ENCODE measurements at places on chromosomes 12 and 14.

- DNase-seq, result peak; percentile 25
Observed at GRCh38 chr12:50057896-50058670, 687 bp downstream of the ASIC1 start.

GRCh38 chr12:92539976-92540781 is 162.6 kb upstream of the PLEKHG7 start:
- DNase-seq, result no peak

GRCh38 chr14:100132161-100132902 is 27.1 kb downstream of the DEGS2 start:
- no peak for DNase-seq

DNA sequence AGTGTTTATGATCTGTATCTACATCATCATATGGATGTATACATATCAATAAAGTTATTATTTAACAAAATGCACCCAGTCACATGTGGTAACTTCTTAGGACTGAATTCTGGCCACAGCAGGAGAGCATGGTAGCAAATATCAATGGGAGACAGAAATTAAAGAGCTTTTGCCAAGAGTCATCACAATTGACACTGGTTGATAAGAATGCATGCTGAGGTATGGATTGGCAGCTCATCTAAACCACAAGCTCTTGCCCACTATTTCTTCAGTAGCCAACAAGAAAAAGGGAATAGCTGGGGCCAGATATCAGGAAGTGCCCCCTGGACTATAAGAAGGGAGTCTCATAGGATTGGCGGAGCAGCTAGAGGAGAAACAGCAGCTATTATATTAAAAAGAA is 9.4 kb upstream of the PTGR2 start:
- no peak for DNase-seq

- no peak for DNase-seq
Observed at GRCh38 chr14:34032720-34033119, 81.8 kb upstream of the EGLN3 start.

DNA sequence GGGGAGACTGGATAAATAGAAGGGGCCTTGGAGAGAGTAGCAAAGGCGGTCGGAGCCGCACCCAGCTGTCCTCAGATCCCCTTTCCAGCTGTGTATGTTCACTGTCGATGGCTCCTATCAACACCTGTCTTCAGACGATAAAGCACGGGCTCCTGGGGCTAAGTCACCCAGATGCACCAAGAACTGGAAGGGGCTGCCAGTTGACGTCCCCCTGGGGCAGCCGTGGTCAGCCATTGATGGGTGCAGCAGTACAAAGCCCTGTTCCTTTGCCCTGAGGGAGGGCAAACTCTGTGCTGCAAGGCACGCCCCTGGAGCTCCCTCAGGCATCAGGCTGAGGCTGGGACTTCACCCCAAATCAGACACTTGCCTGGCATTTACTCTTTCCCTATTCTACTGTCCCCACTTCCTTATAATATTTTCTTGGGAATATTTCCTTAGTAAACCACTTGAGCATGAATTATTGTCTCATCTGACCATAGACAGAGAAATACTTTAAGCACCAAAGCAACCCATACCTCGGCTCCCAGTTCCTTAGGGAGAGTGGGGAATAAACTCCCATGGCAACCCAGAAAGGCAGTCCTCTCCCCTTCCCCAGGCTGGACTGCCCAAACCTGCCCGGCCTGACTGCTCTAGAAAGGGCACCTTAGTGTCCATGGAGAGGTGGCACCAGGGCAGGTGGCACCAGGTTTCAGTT is 59.6 kb upstream of the SCN8A start:
- peak; percentile 12 for DNase-seq

GRCh38 chr12:72057330-72057914 is 118.8 kb downstream of the TPH2 start:
- no peak for DNase-seq

DNA sequence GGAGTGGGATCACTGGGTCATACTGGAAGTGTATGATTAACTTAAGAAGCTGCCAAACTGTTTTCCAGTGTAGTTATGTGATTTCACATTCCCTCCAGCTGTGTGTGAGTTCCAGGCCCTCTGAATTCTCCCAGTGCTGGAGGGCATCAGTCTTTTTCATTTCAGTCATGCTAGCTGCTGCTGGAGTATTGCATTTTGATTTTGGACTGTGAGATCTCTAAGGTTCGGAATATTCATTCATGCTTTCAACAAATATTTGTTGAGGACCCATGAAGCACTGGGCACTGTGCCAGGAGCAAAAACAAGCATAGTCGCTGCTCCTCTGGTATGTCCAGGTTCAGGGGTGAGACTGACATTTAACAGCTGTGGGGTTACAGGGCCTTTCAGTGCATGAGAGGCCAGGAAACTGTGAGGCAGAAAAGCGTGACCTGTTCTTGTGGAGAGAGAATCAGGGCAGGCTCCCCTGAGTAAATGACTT is 133.2 kb downstream of the SCARB1 start:
- DNase-seq, result peak; percentile 88

DNA sequence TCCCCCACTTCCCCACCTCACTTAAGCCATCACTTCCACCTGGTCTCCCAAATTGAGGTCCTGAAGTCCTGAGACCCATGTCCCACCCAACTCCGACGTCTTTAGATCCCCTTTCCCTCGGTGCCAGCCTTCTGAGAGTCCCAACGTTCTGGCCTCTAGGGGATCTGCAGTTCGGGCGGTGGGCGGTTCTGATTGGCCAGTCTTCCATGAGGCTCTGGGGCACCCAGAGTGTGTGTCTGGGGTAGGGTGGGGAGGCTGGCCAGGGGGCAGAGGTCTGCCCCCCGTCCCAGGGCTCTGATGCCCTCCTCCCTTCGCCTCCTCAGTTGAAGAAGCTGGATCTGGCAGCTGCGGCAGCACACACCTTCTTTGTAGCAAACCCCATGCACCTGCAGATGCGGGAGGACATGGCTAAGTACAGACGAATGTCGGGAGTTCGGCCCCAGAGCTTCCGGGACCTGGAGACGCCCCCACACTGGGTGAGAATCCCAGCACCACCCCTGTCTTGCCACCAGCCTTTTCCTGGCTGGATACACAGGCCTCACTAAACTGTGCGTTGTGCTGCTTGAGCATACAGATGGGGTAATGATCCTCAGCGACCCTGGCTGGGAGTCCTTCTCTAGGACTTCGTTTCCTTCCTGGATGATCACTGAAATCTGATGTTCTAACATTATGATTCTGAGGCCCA is 1.5 kb downstream of the P3H3 start:
- DNase-seq, result no peak

- DNase-seq, result no peak
Observed at GRCh38 chr12:87246726-87247125, 782.5 kb downstream of the C12orf50 start.

GRCh38 chr12:120666571-120667390 is 20.2 kb upstream of the MLEC start:
- peak; percentile 85 for DNase-seq

DNA sequence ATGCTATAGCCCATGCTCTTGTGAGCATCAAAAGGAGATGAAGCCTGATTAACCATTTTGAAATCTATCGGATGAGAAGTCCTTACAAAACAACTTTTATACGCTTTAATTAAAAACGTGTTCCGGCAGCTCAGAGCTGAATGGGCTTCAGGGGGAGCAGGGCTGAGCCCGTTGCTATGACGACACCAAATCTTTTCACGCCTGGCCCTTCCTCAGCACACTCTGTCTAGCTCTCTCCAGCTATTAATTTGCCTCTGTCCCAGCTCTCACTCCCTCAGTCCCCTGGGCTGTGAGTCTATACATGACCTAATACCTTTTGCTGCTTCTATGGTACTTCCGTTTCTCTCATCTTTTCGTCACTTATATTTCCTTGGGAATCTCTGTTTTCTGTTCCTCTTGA is 15.8 kb downstream of the FOXA1 start:
- DNase-seq, result no peak

DNA sequence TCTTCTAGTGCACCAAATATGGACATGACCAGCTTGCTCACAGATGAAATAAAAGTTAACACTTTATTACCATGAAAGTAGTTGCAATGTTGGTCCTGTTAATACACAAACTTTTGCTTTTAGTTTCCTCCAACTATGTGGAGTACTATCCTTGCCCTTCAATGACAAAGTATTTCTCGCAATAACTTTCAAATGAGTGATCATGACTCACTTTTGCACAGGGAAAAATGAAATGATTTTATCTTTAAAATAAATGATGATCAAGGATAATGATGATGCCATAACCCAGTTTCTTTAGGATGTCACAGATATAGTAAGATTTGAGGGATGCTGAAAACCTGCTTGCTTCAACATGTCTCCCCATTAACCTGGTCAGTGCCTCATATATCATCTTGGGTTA is 254.0 kb upstream of the KITLG start:
- DNase-seq, result no peak

GRCh38 chr12:93484315-93484981 is 17.1 kb downstream of the MRPL42 start:
- peak; percentile 20 for DNase-seq

DNA sequence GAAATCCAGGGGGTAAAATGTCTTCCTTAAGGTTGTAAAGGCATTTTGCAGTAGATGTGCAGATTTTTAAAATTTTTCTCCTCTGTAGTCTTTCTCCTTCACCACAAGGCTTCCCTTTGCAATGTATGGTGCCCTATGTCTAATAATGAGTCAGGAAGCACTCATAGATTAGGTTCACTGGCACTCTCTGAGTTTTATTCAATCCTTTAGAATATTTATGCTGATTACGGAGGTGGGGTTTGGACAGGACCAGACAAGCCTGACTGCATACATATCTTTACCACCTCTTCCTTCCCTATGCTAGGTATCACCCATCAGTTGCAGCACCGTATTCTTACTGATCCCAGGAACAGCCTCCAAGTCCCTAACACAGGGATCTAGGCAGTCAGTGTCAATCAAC is 99.5 kb downstream of the NEDD1 start:
- DNase-seq, result no peak

DNA sequence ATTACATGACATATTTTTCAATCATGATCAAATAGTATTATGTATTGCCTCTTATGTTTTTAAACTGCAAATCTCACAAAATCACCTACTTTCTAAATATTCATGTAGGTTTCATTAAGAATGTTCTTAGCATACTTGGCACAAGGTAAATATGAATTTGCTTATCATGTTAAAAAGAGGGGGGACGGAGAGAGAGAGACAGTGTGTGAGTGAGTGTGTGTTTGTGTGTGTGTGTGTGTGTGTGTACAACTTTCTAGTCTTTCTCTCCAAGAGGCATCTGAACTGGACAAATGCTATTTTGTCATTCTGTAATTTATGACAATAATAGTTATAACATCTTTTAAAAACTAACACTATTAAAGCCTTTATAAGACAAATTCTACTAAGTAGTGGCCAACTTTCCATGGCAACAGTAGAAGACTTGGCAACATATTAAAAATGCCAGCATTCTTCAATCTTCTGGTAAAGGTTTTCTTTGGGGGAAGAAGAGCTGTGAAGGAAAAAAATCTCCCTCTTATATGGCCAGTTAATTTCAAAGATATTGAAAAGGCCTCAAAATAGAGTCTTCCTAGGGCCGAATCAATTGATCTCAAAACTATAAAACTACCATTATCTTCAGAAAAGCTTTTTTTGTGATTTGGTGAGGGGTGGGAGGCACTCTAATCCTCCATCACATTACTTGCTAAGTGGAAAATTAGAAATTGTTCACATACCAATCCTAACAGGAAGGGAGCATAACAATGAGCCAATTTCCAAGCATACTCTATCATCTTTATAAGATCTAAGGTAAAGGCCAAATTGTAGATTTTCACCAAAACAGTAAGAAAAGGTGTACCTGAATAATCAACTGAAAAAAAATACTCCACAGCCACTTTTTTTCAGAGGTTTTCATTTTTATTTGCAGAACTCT is 28.2 kb downstream of the CDK17 start:
- DNase-seq, result no peak

Measured in SJCRH30 (cell line).